Foreskin fibroblast (primary cell): ENCODE measurements at places on chromosomes 5 and 9.
A peak's percentile ranks its signal among the peaks of the same experiment; 100 is the strongest.

DNA sequence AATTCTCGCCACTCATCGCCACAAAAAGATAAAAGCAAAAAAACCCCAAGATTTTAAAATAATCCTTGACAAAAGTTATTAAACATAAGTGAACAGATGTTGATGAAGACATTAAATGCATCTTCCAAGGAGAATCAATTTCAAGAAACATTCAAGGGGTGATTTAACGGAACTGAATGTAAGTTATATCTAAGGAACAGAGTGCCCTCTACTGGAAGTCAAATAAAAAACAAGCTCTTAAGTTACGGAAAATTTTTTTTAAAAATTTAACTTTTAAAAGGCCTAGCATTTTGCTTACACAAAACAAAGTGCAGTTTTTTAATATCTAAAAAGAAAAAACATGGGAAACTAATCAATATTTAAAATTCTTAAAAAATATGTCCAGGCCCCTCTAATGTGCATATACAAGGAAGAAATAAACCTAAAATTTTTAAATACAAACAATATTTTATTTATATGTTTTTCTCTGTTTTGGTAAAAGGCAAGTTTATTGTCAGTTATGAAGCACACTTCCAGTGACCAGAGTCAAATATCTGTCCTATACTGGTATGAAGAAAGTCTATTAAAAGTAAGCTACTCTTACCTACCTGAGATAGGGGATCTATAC is 28.0 kb downstream of the TEX10 start:
- no peak for DNase-seq

- DNase-seq = no peak
Measured at GRCh38 chr5:154858972-154859871, 795 bp downstream of the CNOT8 start.

DNA sequence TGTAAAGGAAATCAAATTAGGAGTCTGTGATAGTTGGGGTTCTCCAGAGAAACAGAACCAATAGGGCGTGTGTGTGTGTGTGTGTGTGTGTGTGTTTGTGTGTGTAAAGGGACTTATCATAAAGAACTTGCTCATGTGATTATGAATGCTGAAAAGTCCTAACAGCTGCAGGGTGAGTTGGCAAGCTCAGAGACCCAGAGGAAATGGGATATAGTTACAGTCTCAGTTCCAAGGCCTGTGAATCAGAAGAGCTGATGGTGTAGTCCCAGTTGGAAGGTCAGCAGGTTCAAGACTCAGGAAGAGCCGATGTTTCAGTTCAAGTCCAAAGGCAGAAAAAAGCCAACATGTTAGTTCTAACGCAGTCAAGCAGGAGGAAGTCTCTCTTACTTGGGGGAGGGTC is 214.2 kb downstream of the ELAVL2 start:
- no peak for DNase-seq

DNA sequence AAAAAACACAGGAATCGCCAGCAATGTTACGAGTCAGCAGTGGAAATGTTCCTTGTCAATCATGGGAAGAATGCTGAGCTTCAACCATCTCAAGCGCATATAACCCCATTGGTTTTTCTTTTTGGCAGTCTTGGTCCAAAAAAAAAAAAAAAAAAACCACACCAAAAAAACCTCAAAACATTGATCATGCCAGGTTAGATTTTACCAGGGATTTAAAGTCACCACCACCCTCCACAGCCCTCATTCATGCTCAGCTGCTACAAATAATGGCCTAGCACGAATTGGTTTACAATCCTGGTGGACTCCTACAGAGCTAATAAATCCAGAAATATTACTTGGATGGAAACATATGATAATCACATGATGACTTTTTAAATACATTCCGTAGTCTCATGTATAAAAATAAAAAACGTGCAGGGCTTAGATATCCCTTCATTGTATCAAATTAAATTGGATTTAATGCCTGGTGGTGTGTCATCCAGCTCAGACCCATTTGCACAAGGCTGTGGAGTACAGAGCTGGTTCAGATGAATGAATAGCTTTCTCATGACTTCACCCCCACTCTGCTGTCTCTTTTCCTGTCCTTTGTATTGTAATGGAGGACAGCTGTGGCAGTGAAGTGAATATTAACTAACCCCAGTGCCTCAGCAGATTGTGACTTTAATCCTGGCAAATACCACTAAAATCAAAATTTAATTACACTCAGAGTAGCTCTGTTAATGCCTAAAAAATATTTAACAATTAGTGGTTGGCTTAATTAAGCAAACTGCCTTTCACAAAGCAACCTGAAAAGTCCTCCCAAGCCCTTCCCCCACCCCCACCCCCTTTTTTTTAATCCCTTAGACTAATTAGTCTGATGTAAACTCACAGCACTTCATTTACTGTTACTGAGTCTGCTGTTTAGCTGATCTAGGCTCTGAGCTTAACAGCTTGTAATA is 626.5 kb upstream of the ZNF608 start:
- peak; percentile 91 for DNase-seq

- no peak for DNase-seq
Measured at GRCh38 chr9:89871871-89872331, 267.1 kb downstream of the GADD45G start.

DNA sequence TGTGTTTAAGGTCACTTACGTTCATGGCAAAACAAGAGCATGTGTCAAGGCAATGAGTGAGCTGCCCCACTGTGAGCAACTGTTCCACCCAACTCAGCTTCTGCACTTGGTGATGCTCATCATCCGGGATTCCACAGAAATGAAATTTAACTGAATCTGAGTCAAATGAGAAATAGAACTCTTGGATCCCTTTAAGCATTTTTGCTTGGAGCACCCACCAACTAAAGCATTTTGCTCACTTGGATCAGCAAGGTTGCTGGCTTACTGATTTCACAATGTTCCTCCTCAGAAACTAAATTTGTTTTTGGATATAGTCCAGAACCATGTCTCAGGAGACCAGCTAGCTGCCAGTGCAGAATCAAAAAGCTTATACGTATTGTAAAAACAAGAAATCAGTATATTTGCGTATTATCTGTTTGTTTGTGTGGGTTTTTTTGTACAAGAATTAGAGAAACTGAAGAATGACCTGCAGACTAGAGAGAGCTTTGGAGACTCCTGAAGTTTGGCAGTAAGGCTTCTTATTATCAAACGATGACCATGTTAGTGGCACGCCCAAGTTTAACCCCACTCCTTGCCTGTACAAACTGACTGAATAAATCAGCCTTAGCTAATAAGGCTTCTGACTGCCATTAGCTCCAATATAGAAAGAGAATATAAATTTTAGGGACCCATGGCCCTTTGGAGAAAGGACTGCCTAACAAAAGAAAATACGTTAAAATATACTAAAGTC is 153.8 kb upstream of the FST start:
- DNase-seq = no peak

DNA sequence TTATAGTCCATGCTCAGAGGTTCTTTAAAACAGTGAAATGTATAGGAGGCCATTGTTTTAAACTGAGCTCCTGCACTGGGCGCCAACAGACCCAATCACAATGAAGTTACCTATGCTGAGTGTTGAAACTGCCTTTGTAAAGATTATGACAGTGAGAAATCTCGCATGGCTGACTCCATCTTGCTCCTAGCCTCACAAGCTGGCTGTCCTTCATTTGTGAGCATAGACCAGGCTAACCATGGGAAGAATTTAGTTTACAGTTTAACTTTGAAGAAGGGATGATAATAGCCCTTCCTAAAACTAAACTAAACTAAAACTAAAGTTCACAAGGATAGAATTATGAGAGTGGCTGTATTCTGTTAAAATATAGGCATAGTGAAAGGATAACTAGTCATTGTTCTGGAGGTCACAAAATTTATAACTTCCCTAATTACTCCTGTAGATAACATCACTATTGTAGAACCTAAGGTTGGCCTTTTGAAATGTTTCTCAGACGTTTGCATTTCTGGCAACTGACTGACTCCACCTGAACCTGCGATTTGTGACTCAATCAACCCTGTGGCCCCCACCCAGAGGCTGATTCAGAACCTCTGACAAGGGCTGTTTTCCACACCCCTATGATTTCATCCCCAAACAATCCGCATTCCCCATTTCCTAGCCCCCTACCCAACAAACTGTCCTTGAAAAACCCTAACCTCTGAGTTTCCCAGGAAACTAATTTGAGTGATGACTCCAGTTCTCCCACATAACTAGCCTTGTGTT is 59.1 kb downstream of the HMHB1 start:
- DNase-seq = no peak

DNA sequence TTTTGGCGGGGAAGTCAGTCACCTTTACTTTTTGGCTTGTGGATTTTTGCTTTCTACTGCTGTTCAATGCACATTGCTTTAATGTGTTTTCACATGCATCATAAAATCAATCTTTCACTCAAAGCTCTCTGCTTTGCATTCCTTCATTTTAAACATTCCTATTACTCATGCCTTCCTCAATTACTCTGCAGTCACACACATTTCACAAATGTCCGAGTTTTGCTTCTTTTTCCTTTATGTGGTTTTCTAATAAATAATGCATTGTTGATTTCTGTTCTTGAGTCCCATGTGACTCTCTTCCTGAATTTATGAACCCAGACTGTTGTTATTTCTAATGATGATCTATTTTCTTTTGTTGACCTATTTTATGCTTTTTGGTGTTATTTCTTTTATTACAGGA is 82.3 kb upstream of the EPB41L4B start:
- no peak for DNase-seq

- no peak for DNase-seq
Measured at GRCh38 chr5:135397084-135397483, 1.9 kb downstream of the MACROH2A1 start.

DNA sequence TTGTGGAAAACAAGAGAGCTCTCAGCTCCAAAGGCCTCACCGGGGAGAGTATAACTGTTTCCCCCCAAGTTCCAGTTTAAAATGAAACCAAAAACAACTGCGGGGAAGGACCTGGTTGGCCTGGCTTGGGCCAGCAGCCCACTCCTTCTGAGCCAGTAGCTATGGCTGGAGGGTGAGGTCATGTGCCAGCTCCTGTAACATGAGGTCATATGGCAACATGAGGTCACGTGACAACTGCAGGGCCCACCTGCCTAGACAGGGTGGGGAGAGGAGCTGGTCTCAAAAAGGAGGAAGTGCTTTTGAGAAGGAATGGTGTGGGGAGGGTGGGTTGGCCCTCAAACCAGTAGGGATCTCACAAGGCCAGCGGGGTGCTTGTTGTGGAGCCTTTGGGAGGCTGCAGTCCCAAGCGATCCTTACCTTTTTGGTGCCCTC is 29.3 kb upstream of the CRB2 start:
- DNase-seq = no peak

- DNase-seq = peak; percentile 28
Measured at GRCh38 chr9:6968271-6968670, 210.5 kb downstream of the KDM4C start.
